Stimulated activated CD4-positive, alpha-beta T cell treated with anti-CD3 and anti-CD28 coated beads, Interleukin-1b, Interleukin-23, amount 100 ng/mL, for 1 hour (primary cell): ENCODE measurements at places on chromosomes 5 and 9.

DNA sequence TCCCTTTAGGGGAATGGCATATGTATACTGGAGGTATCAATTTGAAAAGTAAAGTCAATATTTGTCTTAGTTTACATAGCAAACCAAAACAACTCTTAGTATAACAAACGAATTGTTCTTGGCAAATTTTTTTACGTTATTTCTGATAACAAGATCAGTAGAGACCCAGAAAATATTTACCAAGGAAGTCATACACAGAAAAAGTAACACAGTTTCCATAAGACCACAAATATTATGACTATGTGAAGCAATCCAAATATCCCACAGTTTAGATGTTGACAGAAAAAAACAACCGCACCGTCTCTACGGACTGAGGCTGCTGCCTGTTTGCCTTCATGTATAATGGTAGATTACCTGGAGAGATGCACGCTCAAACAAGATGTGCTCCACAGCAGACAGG is 46.5 kb upstream of the DAPK1 start:
- DNase-seq = no peak

- no peak for DNase-seq
Measured at GRCh38 chr5:109053995-109054417, 306.3 kb downstream of the FER start.

GRCh38 chr5:76269259-76269931 is 133.7 kb upstream of the IQGAP2 start:
- no peak for DNase-seq

GRCh38 chr9:134632329-134632728 is 9.3 kb upstream of the COL5A1 start:
- no peak for DNase-seq

GRCh38 chr5:138775034-138775433 is 21.8 kb downstream of the CTNNA1 start:
- no peak for DNase-seq

DNA sequence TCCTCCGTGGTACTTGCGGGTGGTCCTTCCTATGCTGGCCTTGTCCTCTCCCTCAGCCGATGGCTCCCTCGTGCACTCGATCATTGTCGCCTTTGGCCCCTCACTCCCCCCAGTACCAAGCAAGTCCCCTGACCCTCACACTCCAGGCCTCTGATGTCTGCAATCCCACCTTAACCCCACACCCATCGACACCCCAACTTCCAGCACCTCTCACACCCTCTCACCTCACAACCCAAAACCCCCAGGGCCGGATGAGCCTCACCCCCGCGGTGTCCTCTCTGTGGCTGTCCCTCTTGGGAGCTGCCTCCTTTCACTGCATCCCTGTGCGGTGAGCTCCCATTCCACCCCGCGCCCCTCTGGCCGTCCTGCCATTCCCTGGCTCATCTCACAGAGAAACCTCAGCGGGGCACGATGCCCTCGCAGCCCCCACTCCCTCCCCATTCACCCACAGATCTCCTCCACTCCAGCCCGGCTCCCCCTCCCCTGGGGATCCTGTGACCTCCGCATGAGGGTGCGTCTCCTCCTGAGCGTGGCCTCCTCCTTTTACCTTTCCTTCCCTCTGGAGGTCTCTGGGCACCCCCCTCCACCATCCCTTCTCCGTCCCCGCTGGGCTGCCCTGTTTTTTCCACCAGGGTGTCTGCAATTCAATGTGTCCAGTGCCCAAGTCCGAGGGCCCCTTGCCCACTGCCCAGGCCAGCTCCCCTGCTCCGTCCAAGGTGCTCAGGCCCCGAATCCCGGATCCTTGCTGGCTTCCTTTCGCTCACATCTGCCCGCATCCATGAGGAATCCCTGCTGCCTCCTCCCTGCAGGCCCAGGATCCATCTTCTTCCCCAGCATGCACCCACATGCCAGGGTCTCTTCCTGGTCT is 15.8 kb upstream of the RNU6ATAC start:
- DNase-seq = no peak

DNA sequence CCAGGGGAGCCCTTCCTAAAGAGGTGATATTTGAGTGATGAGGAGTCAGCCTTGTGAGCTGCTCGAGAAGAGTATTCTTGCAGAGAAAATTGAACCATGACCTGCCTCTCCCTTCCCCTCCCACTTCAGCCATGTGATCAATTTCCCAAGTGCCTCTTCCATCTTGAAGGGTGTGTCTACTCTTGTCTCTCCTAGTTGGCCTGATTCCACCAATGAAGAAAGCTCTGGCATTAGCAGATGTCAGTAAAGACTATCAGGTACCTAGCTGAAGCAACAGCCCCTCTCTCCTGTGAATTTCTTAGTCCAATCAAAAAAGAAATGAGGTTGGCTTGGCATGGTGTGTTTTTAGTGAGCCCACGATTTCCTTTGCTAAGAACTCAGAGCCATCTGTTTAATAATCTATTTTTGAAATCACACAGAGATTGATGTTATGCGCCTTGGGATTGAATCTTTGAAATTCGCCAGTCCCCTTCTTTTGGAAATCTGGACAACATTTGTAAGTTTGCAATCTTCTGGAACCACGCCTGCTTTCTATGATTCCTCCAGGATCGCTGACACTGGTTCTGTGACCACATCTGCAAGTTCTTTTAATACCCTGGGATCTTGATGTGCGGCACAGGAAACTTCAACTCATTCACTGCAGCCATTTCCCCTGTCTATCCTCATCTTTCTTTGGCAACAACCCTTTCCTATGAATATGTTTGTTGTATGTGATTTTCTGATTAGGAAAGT is 404.6 kb downstream of the DMRT2 start:
- no peak for DNase-seq

DNA sequence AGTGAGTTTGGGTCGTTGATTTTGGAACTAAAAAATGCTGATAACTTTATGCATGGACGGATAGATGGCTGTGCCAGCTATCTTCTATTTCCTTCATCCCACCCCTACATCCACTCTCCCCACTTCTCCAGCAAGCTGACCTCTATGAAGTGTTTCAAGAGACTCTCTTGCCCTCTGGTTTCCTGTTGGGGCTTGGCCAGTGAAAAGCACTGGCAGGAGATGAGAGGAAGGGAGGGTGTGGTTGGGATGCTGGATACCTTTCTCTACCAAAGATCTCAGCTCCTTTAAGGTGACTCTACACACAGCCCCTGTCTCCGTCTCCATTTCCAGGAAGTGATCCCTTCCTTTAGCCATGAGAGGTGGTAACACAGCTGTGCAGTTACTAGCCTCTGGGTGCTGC is 30.0 kb upstream of the JMY start:
- no peak for DNase-seq

DNA sequence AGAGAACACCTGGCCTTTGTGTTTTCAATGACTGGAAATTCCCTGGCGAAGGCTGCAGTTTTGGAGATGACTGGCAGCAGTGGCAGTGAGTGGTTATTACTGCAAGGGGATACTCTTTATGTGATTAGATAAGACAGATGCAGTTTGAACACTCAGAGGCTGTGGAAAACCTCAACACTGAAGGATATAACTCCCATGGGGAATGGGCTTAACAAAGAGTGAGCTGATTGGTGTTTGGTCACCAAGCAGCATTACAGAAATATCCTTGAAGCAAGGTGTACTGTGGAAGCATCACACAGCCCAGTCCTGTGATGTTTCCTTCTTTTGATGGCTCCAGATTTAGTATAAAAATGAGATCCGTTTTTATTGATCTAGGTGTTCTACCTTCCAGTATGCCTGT is 490.7 kb upstream of the PTPRD start:
- DNase-seq = no peak

DNA sequence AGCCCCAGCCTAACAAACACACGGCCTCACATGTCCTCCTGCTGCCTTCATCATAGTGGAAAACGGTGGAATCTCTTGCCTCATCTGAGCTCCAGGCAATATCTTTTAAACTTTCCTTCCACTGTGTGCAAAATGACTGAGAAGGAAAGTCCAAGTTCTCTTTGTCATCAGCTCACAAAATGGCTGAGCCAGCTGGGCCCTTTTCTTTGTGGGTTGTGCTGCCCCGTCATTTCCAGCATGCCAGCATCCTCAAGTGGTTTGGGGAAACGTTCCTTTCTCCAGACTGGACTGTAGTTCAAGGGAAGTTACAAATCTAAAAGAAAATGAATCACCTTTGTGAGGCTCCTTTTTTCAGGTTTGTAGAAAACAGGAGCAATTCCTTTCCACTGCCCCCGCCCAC is 171.1 kb upstream of the FSTL4 start:
- no peak for DNase-seq
